Hepatocyte (in vitro differentiated cells): ENCODE measurements at places on chromosomes 12 and 14. TPM values are rescaled to one million over a fixed set of nuclear protein-coding genes. Genes with fewer than 3 reads are reported as not detected.

RIPK3 gene
- total RNA-seq, result 4.8 and 9.1 TPM in 2 replicates

KRT6A gene
- total RNA-seq, result 5.5 and 6.8 TPM in 2 replicates

RAN gene
- 292 and 300 TPM in 2 replicates for total RNA-seq

DIO3 gene
- total RNA-seq, result 51.1 and 51.3 TPM in 2 replicates

MYF5 gene
- not detected in 2 replicates for total RNA-seq

MAP3K9 gene
- 7.5 and 9.2 TPM in 2 replicates for total RNA-seq

PTPN21 gene
- total RNA-seq, result 15.1 and 16.3 TPM in 2 replicates

RTL1 gene
- total RNA-seq, result 1.5 and 2.6 TPM in 2 replicates

PLEKHG3 gene
- 41.8 and 54.2 TPM in 2 replicates for total RNA-seq

BRMS1L gene
- total RNA-seq, result 12.6 and 14.2 TPM in 2 replicates

C12orf54 gene
- total RNA-seq, result not detected in 2 replicates

MOK gene
- 8.3 and 9.3 TPM in 2 replicates for total RNA-seq

ANO4 gene
- 2.3 and 2.6 TPM in 2 replicates for total RNA-seq

OR6C75 gene
- total RNA-seq, result not detected in 2 replicates

RHOJ gene
- total RNA-seq, result 3.2 and 9.6 TPM in 2 replicates

TMEM233 gene
- total RNA-seq, result not detected in 2 replicates

PLBD1 gene
- total RNA-seq, result 19.1 and 20.8 TPM in 2 replicates

CARMIL3 gene
- 0.37 and 0.40 TPM in 2 replicates for total RNA-seq

GRCh38 chr12:93612776-93613175, 40.3 kb downstream of the SOCS2 start:
- no peak overlapping the region for H3K4me3 ChIP-seq
- no peak overlapping the region for H3K27ac ChIP-seq
- no peak for DNase-seq
- H3K36me3 ChIP-seq, result no peaks in the 10 kb centered on the region
- no peaks in the 10 kb centered on the region for H3K27me3 ChIP-seq

GRCh38 chr12:117985182-117985581, 16.4 kb upstream of the KSR2 start:
- no peak overlapping the region for H3K4me3 ChIP-seq
- no peaks in the 10 kb centered on the region for H3K36me3 ChIP-seq
- H3K27ac ChIP-seq, result no peak overlapping the region
- H3K4me1 ChIP-seq, result no peaks in the 10 kb centered on the region
- DNase-seq, result no peak

GRCh38 chr12:77555074-77555473, 275.6 kb upstream of the NAV3 start:
- H3K27me3 ChIP-seq, result no peaks in the 10 kb centered on the region
- H3K27ac ChIP-seq, result no peak overlapping the region
- no peak overlapping the region for H3K4me3 ChIP-seq
- H3K36me3 ChIP-seq, result no peaks in the 10 kb centered on the region

- H3K36me3 ChIP-seq, result no peaks in the 10 kb centered on the region
- no peak for DNase-seq
- H3K4me3 ChIP-seq, result peak overlapping the region; percentile 85
Measured at GRCh38 chr14:103057028-103057371, 349 bp downstream of the CDC42BPB start.

- no peak overlapping the region for H3K4me3 ChIP-seq
- H3K4me1 ChIP-seq, result no peaks in the 10 kb centered on the region
- DNase-seq, result no peak
- no peak overlapping the region for H3K27ac ChIP-seq
- H3K36me3 ChIP-seq, result no peaks in the 10 kb centered on the region
- H3K27me3 ChIP-seq, result no peaks in the 10 kb centered on the region
Measured at GRCh38 chr14:52596861-52597260, 44.2 kb downstream of the GPR137C start.

DNA sequence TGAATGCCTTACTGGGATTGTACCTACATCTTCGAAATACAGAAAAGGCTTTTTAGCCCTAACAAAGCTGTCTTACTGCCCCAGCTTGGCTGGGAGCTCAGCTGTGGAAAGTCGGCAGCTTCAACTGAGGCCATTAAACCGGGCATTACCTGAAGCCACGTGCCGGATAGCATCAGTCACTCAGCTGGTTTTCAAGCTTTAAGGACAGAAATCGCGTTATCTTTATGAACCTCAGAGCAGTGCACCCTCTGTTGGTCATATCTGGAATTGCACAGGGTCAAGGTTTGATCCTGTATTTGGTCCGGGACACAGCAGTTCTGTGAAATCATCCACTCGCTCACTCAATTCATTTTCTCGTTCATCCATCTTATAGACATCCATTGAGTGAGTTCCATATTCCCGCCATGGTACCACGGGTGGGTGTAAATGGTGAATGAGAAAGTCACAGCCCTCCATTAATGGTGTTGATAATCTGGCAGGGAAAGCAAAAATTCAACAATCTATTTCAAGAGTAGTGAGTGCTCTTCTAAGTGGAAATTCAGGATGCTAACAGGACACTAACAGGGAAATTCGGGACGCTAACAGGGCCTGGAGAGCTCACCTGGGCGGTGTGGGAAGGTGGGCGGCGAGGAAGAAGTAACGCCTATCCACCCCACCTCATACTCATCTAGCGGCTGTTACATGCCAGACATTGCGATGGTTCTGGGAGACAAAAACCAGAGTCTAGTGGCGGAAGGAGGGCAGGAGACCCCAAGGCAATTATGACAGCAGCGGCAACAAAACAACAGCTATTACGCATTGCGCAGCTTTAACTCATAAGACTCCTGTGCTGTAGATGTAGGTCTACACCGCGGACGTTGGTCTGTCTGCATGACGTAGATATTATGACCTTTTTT, 60.6 kb upstream of the TCL1A start:
- no peaks in the 10 kb centered on the region for H3K4me1 ChIP-seq
- H3K4me3 ChIP-seq, result no peak overlapping the region
- H3K27me3 ChIP-seq, result peaks cover 12% of the 10 kb centered on the region
- DNase-seq, result peak; percentile 65
- no peaks in the 10 kb centered on the region for H3K36me3 ChIP-seq

DNA sequence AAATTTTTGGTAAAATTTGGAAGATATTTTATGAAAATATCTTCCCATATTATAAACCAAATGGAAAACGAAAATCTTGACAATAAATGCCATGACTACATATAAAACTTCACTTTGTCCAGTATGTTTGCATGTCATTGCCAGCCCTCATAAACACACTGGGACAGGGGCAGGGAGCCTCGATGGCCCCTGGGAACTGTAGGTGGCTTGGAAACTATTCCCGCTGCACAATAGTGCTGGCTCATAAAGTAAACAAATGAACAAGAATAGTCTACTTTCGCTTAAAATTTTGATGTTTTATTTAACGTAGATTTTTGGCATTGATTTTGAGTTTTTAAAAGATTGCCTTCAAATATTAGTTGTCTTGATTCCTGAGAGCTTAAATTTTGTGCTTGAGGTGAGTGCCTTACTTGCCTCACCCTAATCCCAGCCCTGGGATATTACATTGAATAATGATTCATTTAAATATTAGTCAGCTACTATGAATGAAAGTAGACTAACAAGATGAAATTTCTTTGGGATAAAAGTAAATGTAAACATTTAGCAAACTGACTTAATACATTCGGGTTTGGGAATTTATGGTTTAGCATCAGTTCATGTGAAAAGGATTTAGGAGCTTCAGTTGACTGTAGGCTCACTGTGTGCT, 74.0 kb upstream of the PKP2 start:
- DNase-seq, result no peak
- H3K36me3 ChIP-seq, result no peaks in the 10 kb centered on the region
- H3K27ac ChIP-seq, result no peak overlapping the region

GRCh38 chr12:2363836-2364609, 311.2 kb downstream of the CACNA1C start:
- no peak overlapping the region for H3K4me3 ChIP-seq
- no peak for DNase-seq
- no peaks in the 10 kb centered on the region for H3K27me3 ChIP-seq
- no peaks in the 10 kb centered on the region for H3K36me3 ChIP-seq

DNA sequence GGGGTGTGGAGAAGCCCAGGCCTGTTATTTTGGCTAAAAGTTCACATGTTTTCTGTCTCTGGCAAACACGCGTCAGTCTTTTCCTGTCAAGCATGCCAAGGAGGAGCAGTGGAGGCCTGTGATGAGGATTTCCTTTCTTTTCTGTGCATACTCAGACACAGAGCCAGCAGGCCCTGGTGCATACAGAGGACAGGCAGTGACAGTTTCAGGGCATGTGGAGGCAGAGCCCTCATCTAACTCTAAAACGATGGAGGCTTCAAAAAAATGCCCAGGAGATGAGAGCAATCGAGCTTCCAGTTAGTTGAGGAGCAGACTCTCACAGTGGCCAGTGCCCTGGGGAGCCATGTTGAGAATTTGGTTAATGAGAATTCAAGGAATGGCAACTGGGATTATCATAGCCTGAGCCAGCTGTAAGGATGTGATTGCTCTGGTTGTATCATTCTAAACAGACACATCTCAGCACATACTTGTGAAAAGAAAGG, 66.5 kb downstream of the TRAFD1 start:
- DNase-seq, result no peak
- no peaks in the 10 kb centered on the region for H3K4me1 ChIP-seq
- no peak overlapping the region for H3K27ac ChIP-seq
- H3K4me3 ChIP-seq, result no peak overlapping the region
- H3K36me3 ChIP-seq, result no peaks in the 10 kb centered on the region

DNA sequence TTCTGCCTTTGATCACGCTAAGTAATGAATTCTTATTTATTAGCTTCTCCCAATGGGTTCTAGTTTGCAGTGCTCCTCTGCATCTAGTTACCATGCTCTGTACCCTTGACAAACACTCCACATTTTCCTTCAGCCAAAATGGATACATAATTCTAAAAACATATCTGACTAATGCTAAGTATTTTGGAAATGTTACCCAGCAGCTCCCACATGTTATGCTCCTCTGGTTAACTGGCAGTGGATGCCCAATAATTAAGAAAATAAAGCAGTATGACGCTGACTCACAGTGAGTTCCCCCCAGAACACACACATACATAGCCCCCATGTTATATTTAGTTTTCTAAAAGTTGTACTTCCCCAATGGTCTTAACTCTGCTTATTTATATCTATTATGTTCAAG, 74.6 kb downstream of the STXBP6 start:
- H3K27me3 ChIP-seq, result no peaks in the 10 kb centered on the region
- no peak overlapping the region for H3K27ac ChIP-seq

GRCh38 chr14:35727764-35728163, 81.3 kb downstream of the RALGAPA1 start:
- DNase-seq, result no peak
- H3K27me3 ChIP-seq, result no peaks in the 10 kb centered on the region
- H3K36me3 ChIP-seq, result no peaks in the 10 kb centered on the region
- H3K4me1 ChIP-seq, result no peaks in the 10 kb centered on the region
- no peak overlapping the region for H3K4me3 ChIP-seq

DNA sequence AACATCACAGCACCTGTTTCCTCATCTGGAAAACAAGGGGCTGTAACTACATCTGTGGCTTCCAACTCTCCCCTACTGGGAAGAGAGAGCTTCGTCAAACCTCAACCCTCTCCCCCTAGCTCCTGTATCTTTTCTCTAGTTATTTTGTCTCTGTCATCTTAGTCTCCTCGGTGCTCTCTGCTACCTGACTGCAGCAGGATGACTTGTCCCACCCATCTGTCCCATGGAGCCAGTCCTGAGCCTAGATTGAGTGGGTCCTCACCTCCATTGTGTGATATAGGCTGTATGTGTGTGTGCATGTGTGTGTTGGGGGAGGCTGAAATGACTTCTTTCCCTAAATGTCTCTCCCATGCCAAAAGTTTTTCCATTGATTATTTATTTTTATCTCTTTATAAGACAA, 177.3 kb downstream of the EMP1 start:
- H3K4me1 ChIP-seq, result peaks cover 39% of the 10 kb centered on the region
- no peak overlapping the region for H3K27ac ChIP-seq
- H3K27me3 ChIP-seq, result no peaks in the 10 kb centered on the region
- DNase-seq, result no peak
- H3K36me3 ChIP-seq, result no peaks in the 10 kb centered on the region

DNA sequence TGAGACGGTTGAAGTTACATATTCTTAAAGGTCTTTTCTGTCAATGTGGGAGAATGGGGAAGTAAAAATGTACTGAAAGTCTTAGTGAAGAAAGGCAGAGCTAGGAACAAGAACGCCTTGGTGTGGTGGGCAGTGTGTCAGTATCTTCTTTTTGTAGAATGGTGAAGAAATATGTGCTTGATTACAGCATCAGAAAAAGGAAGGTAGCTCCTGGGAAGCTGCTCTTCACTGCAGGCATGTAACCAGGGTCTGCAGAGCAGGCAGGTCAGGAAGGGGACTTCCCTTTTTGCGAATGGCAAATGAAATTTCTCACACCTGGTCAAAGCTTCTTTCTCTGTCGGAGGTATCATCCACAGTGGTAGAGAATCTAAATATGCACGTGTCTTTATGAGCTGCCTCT, 226.2 kb downstream of the ADAMTS20 start:
- no peaks in the 10 kb centered on the region for H3K36me3 ChIP-seq
- no peaks in the 10 kb centered on the region for H3K27me3 ChIP-seq
- no peak overlapping the region for H3K27ac ChIP-seq
- DNase-seq, result no peak
- no peak overlapping the region for H3K4me3 ChIP-seq

- H3K36me3 ChIP-seq, result no peaks in the 10 kb centered on the region
- H3K27me3 ChIP-seq, result peaks cover 99% of the 10 kb centered on the region
- DNase-seq, result no peak
- no peak within 1 kb of the TSS for H3K27ac ChIP-seq
- H3K4me1 ChIP-seq, result peaks cover 23% of the 10 kb centered on the region
Measured at GRCh38 chr14:36519431-36520321, at the start of gene NKX2-1. TSS of gene NKX2-1 (minus strand) at chr14:36520232. CDS start at chr14:36520129, 103 bp downstream.

- H3K27ac ChIP-seq, result peak overlapping the region; percentile 3
- no peak overlapping the region for H3K4me3 ChIP-seq
- no peaks in the 10 kb centered on the region for H3K27me3 ChIP-seq
- H3K36me3 ChIP-seq, result no peaks in the 10 kb centered on the region
- H3K4me1 ChIP-seq, result peaks cover 12% of the 10 kb centered on the region
- no peak for DNase-seq
Measured at GRCh38 chr12:76782526-76782925, 18.6 kb downstream of the ZDHHC17 start.

- H3K36me3 ChIP-seq, result no peaks in the 10 kb centered on the region
- no peak overlapping the region for H3K27ac ChIP-seq
- no peaks in the 10 kb centered on the region for H3K27me3 ChIP-seq
- no peaks in the 10 kb centered on the region for H3K4me1 ChIP-seq
- no peak overlapping the region for H3K4me3 ChIP-seq
Measured at GRCh38 chr12:131290255-131290959, 336.7 kb downstream of the ADGRD1 start.

DNA sequence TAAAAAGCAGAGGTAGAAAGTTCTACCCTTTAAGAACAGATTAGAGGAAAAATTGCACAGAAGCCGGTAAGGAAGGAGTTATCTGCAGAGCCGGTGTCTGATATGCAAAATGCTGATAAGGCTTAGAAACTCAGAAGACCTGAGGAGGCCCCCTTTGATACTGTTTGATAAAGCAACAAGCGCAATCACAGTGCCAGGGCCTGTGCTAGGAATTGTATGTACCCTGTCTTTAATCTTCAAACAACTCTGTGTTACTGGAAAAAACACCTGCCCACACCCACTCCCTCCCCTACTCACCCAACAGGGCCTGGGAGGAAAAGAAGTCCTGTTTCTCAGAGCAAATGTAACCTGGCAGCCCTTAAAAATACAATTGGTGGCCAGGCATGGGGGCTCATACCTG, 112.7 kb upstream of the FUT8 start:
- peaks cover 32% of the 10 kb centered on the region for H3K4me1 ChIP-seq
- H3K27ac ChIP-seq, result peak overlapping the region; percentile 77
- no peaks in the 10 kb centered on the region for H3K36me3 ChIP-seq
- H3K27me3 ChIP-seq, result no peaks in the 10 kb centered on the region
